Activated B cell treated with CpG ODN at 0.5 μM for 24 hours (primary cell): ENCODE measurements at places on chromosomes 6 and 20. TPM values are rescaled to one million over a fixed set of nuclear protein-coding genes. Genes with fewer than 3 reads are reported as not detected.

The PLN gene
- not detected in 2 replicates for total RNA-seq

The BPIFB2 gene
- total RNA-seq, result not detected in 2 replicates

The EMILIN3 gene
- not detected in 2 replicates for total RNA-seq

The ANGPT4 gene
- not detected in 2 replicates for total RNA-seq

The SAMD3 gene
- 0.37 TPM in 1 of 2 replicates, not detected in the other for total RNA-seq

The NFATC2 gene
- 41.2 and 46.0 TPM in 2 replicates for total RNA-seq

The DOK5 gene
- not detected in 2 replicates for total RNA-seq

DNA sequence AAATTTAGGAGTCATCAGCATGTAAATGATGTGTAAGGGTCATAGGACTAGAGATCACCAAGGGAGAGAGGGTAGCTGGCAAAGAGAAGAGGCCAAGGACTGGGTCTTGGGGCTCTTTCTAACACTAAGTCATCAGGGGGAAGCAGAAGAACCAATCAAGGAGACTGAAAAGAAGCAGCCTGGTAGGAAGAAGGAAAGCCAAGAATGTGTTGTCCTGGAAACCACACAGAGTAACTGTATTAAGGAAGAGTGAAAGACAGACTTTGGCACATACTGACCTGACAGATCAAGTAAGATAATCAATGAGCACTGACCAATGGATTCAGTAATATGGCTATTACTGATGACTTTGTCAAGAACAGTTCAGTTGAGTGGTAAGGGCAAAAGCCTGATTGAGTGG lies 42.3 kb upstream of the LAMA4 start:
- DNase-seq, result no peak

- no peak for DNase-seq
Measured at GRCh38 chr6:129393654-129394053, 316.3 kb downstream of the ARHGAP18 start.

DNA sequence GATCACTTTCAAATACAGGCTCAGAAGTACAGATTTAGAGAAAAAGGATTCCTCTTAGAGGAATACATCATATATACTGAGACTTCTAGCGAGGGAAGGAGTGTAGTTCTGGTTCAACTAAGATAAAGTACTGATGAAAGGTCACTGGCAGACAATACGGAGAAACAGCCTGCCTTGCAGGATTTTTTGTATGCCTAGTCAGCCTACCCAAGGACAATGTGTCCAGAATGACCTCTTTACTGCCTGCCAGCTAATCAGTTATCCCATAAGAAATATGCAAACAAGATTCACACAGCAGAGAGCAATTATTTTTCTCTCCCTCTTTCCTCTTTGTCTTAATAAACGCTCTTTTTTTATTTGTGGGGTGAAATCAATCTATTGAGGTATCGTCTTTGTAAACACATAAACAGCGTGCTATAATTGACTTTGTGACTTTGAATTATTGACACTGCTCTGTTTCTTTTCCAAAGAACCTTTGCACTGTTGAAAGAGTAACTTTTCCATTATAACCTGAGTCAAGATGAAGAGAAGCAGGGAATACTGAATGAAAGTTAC lies 1.4 kb upstream of the TSPYL4 start:
- no peak for DNase-seq

GRCh38 chr6:135266675-135267074 lies 85.6 kb downstream of the MYB start:
- DNase-seq, result no peak

GRCh38 chr6:21949211-21949801 lies 347.5 kb downstream of the PRL start:
- no peak for DNase-seq

GRCh38 chr20:48788486-48789072 lies 39.2 kb downstream of the PREX1 start:
- peak; percentile 43 for DNase-seq

GRCh38 chr6:55957961-55958422 lies 82.6 kb upstream of the BMP5 start:
- no peak for DNase-seq

DNA sequence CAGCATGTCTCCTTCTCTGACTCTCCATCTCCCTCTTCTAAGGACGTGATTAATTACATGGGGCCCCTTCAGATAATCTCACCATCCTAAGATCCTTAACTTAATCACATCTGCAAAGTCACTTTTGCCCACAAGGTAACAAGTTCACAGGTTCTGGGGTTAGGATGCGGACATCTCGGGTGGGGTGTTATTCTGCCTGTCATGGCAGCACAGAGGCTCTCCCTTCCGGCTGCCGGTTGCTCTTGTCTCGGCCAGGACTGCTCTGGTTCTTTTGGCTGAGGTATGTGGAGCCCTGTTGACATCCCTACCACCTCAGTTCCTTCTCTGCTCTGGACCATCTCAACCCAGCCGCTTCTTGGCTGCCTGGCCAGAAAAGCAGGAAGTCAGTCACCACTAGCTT lies 4.2 kb upstream of the CST11 start:
- DNase-seq, result no peak

- DNase-seq, result no peak
Measured at GRCh38 chr20:37640600-37641561, 52.9 kb upstream of the CTNNBL1 start.

GRCh38 chr20:9147547-9148024 lies 78.7 kb downstream of the PLCB4 start:
- no peak for DNase-seq

GRCh38 chr6:45590696-45591184 lies 213.0 kb upstream of the SUPT3H start:
- no peak for DNase-seq

- no peak for DNase-seq
Measured at GRCh38 chr6:169014211-169015197, 239.1 kb downstream of the THBS2 start.

- DNase-seq, result no peak
Measured at GRCh38 chr6:143612186-143612585, 65.6 kb upstream of the PHACTR2 start.

GRCh38 chr20:5148581-5148980 lies 21.8 kb downstream of the CDS2 start:
- no peak for DNase-seq

- DNase-seq, result no peak
Measured at GRCh38 chr6:68108233-68108835, 526.7 kb upstream of the ADGRB3 start.
